Astrocyte of the cerebellum (primary cell): ENCODE measurements at places on chromosomes 5 and 9.

GRCh38 chr9:72773570-72773969 is 179.3 kb downstream of the ALDH1A1 start:
- no peak for DNase-seq

DNA sequence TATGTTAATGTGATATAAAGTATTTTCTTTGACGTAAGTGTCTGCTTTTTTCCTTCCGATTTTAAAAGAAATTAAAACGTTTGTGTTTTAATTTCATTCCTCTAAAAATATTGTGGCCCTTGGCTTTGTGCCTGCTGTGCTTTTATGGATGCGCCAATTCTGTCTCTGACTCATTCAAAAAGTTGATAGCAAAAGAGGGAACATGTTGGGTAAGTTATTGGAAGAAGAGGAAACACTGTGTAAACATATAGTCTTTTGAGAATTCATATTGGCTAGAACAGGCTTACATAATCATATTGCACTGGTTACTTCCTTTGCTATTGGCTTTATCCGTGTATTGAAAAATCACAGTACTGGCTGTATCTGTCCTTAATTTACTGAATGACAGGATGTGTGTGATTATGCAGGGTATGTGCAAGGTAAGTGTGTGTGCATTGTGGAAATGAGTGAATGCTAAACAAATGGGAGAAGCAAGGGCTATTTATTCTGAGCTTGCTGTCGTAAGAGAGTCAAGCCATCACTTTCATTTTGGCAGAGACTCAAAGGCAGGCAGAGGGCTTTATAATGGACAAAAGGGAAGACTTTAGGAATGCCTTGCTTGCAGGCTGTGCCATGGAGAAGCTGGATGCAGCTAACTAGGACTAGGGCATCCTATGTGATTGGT is 67.8 kb downstream of the SGCD start:
- no peak for DNase-seq

- no peak for DNase-seq
Observed at GRCh38 chr9:94591876-94592275, 1.7 kb downstream of the FBP2 start.

DNA sequence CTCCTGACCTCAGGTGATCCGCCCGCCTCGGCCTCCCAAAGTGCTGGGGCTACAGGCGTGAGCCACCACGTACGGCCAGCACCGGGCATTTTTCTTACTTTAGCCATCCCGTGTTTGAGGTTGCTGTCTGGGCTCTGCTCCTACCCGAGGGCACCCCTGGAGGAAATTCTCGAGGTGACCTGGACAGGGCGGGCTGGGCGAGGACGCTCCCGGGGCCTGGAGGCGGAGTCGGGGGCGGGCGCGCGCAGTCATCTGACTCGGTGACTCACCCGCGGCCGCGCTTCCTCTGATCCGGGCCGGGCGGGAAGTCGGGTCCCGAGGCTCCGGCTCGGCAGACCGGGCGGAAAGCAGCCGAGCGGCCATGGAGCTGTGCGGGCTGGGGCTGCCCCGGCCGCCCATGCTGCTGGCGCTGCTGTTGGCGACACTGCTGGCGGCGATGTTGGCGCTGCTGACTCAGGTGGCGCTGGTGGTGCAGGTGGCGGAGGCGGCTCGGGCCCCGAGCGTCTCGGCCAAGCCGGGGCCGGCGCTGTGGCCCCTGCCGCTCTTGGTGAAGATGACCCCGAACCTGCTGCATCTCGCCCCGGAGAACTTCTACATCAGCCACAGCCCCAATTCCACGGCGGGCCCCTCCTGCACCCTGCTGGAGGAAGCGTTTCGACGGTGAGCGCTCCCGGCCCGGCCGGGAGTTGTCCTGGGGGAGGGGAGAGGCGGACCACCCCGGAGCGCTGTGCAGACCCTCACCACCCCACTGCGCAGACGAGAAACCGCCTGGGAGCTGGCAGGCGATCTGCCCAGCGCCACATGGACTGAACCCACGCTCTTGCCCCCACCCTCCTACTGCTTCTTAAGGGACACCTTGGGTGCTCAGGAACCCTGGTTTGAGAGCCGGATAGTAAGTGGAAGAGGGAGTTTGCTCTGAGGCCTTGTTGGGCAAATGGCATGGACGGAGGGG is at the start of gene HEXB:
Gene HEXB, plus strand, starts transcription at position 334 of the 952 bp plus-strand sequence. Its CDS starts 28 bp downstream, at position 362.
- peak; percentile 57 for DNase-seq

- DNase-seq, result no peak
Observed at GRCh38 chr9:77794985-77795384, 146.9 kb upstream of the GNA14 start.
